NCI-H2081 treated with DMSO at 0.1 percent for 48 hours (cell line): ENCODE measurements at places on chromosomes 3 and 15.
A peak's percentile ranks its signal among the peaks of the same experiment; 100 is the strongest.

- DNase-seq: no peak
Observed at GRCh38 chr15:85788771-85789495, 5.8 kb downstream of the KLHL25 start.

DNA sequence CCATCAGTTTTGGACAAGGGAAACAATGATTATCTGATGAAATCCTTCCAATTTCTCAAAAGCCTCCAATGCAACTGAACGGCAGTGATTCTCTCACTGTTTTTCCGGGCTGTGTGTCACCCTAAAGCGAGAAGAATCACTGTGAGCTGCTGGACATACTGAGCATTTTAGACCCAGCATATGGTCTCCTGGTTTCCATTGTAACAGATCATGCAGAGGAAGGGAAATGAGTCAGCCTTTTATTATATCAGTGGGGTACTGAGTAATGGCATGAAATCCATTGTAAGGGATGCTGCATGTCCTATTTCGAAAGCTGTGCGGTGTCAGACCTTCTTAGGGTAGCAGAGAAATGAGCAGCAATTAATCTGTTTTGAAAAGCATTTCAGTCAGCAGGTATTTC lies 287.1 kb downstream of the IL5RA start:
- no peak for DNase-seq

GRCh38 chr3:170640737-170641171 lies 54.9 kb upstream of the SLC7A14 start:
- DNase-seq: no peak

DNA sequence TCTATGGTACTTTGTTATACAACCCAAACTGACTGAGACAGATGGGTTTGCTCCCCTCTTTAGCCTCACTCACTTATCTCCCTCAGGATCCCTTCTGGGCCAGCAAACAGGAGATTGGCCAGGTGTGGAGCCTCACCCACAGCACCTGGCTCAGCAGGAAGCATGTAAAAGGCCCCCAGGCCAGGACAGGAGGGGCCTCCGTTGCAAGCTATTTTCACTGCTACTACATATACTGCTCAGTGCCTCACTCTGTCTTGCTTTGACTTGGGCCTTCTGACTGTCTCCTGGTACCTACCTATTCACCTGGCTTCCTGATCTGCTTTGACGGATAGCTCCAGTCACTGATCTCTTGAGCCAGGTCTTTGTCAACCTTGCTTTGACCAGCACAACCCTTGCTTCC lies 20.4 kb upstream of the TPM1 start:
- no peak for DNase-seq

GRCh38 chr3:31979001-31979697 lies 1.9 kb downstream of the OSBPL10 start:
- no peak for DNase-seq

DNA sequence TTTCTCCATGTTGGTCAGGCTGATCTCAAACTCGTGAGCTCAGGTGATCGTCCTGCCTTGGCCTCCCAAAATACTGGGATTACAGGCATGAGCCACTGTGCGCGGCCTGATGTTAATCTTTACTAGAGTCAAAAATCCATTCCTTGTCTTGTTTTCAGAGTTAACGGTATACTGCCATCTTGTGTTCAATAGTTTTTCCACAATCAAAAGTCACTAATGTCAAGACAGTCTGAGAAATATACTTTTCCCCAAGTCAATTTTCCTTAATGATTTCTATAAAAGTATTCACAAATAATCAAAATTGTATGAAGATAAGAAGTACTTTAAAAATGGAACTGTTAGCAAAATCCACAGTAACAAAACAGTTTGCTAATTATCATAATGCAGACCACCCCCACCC lies 8.5 kb downstream of the CRBN start:
- no peak for DNase-seq

GRCh38 chr15:73844356-73844755 lies 29.0 kb upstream of the TBC1D21 start:
- no peak for DNase-seq

- no peak for DNase-seq
Observed at GRCh38 chr3:197468866-197469382, 86.8 kb downstream of the BDH1 start.

- DNase-seq: no peak
Observed at GRCh38 chr3:41208507-41209220, 9.4 kb downstream of the CTNNB1 start.

DNA sequence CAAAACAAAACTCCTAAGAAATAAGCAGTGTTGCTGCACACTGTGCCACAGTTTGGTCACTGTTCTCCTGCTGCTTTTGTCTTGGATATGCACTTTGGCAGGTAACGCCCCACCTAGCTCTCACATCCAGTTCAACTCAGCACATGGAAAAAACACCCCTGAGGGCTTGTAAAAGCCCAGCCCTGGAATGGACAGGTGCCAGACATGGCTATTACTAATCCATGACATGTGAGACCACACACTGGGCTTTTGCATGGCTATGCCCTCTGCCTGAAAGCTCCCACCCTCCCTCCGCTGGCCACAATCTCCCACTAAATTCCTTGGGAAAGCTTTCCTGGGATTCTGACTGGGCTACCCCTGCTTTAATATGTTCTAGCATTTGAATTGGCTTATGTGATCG lies 24.7 kb upstream of the ZBED2 start:
- DNase-seq: no peak

- DNase-seq: no peak
Observed at GRCh38 chr3:61570813-61571212, 9.4 kb downstream of the PTPRG start.

GRCh38 chr3:45760878-45761711 lies 35.2 kb downstream of the SLC6A20 start:
- no peak for DNase-seq

DNA sequence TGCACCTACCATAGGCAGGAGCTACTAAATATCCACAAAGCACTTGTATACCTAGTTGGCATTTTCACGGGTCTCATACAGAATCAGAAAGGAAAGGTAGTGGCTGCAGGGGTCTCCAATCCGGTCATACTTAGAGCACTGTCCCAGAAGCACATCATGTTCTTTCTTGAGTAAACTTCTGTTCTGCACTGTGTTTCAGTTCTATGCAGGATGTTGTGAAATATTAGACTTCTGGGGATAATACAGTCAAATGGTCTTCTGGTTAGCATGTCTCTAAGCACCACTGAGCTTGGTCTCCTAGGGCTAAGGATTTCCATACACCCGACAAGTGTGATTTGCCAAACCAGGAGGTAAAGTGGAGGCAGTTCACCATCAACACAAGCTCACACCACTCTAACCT lies 27.9 kb downstream of the MINDY4B start:
- no peak for DNase-seq

- DNase-seq: no peak
Observed at GRCh38 chr3:151871639-151872468, 1.6 kb upstream of the SUCNR1 start.

DNA sequence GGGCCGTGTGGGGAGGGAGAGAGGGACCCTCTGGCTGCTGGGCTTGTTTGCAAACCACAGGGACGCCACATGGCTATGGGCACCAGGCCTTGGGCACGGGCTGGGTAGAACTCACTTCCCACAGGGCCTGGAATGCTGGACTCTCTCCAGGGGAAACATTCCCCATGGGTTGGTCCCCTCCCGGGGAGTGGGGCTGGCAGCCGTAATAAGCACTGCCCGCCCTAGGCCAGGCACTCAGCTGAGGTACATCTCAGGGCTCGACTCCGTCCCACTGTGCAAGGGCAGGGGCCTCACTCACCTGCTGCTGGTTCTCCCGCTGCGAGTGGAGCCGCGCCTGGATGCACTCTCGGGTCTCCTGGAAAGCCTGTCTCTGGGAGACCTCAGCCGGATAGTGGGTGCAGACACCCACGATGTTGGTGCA lies 96.7 kb downstream of the ADCY5 start:
- no peak for DNase-seq

GRCh38 chr15:96213045-96213444 lies 117.5 kb upstream of the NR2F2 start:
- DNase-seq: no peak

DNA sequence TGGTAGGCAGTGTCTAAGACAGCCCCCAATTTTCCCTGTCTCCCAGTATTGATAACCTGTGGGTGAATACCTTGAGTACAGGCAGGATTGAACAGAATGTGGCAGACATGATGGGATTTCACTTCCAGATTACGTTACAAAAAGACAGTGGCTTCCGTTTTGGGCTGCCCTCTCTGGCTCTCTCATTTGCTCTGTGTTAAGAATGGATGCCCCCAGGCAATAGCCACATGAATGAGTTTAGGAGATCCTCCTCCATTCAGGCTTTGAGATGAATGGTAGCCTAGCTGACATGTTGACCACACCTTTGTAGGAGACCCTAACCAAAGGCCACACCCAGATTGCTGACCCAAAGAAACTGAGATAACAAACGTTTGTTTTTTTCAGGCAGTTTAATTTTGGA lies 34.3 kb downstream of the UBXN7 start:
- DNase-seq: no peak

GRCh38 chr3:156479604-156480003 lies 75.3 kb downstream of the SSR3 start:
- DNase-seq: no peak

- peak; percentile 72 for DNase-seq
Observed at GRCh38 chr15:90191794-90192509, 9.2 kb upstream of the SEMA4B start.

- DNase-seq: no peak
Observed at GRCh38 chr3:3085782-3086181, 24.4 kb downstream of the IL5RA start.

- no peak for DNase-seq
Observed at GRCh38 chr15:69782809-69783208, 314.9 kb downstream of the TLE3 start.

DNA sequence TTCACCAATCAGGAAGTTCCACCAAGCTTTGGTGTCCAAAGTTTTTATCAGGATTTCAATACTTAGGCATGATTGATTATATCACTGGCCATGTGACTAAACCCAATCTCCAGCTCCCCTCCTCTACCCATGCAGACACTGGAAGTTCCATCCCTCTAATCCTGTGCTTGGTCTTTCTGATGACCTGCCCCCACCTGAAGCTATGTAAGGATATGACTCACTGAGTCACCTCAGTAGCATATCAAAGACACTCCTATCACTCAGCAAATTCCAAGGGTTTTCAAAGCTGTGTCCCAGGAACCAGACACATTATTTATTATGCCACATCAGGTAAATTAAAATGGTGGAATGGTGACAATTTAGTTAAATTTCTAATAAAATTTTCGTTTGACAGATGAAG lies 158.9 kb downstream of the TAFA4 start:
- no peak for DNase-seq

GRCh38 chr3:127701280-127701911 lies 28.6 kb downstream of the ABTB1 start:
- no peak for DNase-seq

GRCh38 chr3:172159376-172159775 lies 120.0 kb downstream of the FNDC3B start:
- no peak for DNase-seq

DNA sequence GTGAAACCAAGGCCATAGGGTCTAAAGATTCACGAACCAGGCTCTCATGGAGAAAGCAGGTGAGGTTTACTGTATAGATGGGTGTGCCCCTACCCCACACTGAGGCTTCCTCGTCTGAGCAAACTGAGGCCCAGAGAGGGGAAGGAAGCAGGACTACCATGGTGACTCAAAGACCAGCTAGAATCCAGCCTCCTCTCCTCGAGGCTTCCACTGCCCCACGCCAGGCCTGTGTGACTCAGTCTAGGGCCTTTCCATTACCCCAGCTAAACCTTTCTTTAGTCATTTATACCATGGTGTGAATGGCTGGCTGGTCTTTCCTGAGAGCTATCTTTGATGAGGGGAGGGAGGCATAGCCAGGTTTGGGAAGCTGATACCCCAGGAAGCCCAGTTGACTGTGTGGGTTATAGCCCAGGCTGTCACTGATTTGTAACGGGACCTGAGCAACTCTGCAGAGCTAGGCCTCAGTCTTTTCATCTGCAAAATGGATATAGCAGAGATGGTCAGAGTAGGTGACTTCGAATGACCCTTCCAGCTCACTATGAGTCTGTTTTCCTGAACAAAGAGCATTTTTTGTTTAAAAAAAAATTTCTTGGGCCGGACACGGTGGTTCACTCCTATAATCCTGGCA lies 3.0 kb upstream of the RHO start:
- DNase-seq: no peak

DNA sequence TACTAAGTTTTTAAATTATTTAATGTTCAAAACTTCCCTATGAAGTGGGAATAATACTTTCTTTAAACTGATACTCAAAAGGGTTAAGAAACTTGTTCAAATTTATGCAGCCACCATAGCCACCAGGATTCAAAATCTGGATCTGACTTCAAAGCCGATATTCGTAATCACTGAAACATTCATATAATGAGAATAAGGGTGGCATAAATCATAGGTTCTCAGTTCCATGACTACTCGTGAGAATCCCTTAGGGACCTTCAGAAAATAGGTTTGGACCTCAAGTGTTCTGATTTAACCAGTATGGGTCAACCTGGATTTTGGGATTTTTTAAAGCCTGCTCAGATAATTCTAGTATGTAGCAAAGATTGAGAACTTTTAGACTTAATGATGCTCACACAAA lies 160.6 kb downstream of the RBMS3 start:
- DNase-seq: no peak

- DNase-seq: no peak
Observed at GRCh38 chr3:32121137-32121536, 14.7 kb downstream of the GPD1L start.

DNA sequence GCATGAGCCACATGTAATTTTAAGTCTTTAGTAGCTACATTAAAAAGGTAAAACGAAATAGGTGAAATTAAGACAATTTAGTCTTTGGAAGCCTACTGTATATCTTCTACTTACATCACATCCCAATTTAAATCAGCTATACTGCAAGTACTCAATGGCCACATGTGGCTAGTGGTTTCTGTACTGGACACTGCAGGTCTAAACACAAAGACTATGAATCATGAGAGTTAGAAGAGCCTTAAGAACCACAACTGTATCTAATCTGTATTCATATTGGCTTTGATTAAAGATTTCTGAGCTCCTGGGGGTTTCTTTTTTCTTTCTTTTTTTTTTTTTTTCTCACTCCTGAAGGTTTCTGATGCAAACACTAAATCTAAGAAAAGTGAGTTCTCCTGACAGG lies 2.3 kb upstream of the EIF1B start:
- DNase-seq: no peak

- DNase-seq: no peak
Observed at GRCh38 chr15:43249236-43249635, 17.5 kb downstream of the TGM5 start.

- DNase-seq: no peak
Observed at GRCh38 chr3:167976516-167977361, 119.0 kb downstream of the GOLIM4 start.

GRCh38 chr3:122941228-122942206 lies 86.0 kb downstream of the SEMA5B start:
- no peak for DNase-seq

DNA sequence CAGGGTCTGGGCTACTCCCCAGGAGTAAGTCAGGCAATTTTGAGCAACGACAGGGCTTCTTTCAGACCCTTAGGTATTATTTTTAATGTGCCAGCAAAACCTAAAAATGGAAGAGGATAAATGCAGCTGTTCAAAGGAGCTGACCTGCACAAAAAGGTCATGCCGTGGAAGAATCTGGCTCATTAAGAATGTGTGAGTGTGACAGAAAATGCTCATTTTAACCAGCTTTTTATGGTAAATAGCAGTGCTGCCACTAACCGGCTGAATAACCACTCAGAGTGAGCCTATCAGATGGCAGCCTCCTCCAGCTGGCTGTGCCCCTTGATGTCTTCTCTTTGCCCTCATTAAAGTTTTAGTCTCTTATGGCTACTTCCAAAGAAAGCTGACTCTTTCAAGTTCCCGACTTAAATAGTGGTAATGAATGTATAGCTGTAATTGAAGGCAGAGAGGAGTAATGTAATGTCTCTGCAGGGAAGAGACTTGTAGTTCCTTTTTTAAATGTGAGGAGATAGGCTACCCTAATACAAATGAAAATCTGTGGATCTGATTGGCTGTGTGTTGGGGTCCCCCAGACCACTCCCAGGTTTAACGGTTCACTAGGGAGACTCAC lies 9.5 kb upstream of the FSTL1 start:
- DNase-seq: no peak
